ENCODE measurements at places on chromosomes 12 and 14.

DNA sequence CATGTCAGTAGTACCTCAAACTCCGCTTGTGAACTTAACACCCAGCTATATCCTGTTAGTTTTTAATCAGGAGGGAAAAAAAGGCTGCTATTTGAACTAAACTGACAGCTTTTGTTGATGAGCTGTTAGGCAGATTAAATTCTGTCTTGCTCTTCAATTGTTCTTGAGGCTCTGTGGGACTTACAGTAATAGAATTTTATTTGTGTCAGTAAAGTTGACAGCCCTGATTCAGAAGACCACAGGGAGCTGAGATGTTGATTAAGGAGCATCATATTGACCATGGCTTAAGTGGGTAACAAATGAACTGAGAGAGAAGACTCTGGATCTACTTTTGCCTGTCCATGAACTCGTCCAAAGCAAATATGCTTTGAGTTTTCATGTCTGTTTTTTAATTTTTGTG lies 622.9 kb downstream of the DIO2 start:
- no peak for DNase-seq

GRCh38 chr14:47660158-47660557 lies 15.2 kb downstream of the MDGA2 start:
- DNase-seq, result no peak

DNA sequence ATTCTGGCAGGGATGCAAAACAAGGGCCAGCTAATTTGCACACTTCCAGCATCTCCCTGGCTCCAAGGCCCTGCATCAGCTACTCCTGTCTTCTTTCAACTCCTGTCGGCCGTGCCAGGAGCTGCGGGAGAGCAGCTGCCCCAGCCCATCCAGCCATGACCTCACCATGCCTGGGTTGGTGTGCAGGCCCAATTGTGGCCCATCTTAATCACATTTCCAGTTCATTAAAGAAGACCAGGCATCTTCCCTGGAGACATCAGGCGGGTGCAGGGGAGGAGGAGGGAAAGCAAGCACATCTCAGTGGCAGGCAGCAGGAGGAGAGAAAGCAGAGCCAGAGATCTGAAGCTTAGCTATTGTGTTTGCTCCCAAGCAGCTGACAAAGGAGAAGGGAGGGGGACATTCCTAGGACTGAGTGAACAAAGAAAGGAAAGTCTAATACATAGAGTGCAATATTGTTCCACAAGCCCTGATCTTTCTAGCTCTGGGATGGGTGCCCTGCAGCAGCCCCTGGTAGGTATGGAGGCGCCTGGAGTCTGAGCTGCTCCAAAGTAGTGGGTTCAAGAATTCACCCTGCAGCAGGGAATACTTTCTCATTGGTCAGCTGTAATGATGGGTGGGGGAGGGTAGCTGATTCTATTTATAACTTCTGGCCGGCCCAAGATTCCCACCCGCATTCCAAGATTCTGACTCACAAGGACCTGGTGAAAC lies 40.1 kb downstream of the VWF start:
- DNase-seq, result no peak

DNA sequence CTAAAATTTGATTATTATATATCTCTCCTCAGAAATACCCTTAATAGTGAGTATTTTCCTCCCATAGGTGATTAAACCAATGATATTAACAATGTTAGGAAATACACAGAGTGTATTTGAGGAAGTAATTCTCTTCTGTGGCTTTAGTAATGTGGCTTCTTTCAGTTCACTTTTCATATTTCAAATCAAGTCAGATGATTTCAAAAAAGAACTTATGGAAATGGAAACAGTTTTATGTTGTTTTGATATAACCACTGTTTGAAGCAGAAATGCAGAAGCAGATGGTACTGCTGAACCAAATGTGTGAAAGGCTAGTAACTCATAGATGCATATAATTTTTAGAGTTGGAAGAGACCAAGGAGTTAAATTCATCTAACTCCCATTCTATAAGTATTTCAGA lies 1.9 kb upstream of the GPR33 start:
- no peak for DNase-seq

DNA sequence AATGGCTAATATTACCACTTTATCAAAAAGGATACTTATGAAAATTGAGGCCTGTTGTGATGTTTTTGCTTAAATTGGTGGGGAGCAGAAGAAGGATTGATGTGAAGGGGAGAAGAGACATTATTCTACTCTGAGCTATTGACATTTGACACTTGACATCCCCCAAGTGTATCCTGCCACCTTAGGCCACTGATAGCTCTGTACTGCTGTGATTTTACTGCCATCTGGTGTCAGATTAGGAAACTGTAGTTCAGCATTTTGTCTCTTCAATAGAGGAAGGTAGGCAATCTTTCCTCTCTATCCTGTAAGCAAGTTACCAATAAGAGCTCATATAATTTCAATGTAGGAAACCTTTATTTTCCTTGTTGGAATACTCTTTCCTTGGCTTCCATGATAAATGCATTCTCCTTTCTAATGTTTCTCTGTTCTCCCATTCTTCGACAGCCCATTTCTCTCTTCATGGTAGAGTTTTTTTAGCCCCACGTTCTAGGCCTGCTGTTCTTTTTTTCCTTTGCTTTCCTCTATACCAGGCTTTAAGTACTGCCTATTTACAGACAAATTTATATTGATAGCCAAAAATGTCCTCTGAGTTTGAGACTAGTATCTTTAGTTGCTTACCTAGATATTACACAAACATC lies 46.3 kb downstream of the PPHLN1 start:
- no peak for DNase-seq

DNA sequence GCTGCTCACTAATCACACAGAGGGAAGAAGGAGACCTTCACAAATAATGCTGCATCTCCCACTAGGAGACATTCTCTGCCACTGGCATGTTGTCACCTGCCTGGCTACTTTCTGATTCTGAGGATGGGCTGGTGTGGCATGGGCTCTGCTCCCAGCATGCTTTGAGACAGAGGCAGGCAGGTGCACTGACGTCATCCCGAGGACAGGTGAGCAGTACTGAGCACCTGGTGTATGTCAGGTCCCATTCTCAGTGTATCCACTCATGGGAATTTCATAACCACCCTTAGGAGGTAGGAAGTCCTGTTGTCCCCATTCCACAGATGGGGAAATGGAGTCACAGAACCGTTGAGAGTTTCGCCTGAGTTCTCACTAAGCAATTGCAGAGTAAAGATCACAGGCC lies 597.9 kb downstream of the VRK1 start:
- DNase-seq, result no peak

DNA sequence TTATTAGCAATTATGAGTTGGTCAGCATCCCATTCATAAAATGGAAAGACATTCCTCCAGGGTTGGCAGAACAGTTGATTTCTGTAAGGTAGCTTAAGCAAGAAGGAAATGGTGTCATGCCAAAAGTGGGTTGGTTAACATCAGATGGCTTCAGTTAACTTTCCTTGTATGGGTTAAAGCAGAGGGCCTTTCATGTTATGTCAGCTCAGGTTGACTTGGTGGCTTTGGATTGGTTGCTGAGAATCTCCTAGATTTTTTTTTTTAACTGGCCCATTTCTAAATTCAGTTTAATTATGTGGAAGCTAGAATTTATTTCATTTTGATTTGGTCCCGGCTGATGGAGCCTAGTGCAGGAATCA lies 87.8 kb downstream of the BBS10 start:
- DNase-seq, result no peak

GRCh38 chr14:58193542-58193941 lies 6.4 kb upstream of the ACTR10 start:
- DNase-seq, result no peak

GRCh38 chr14:65594882-65595237 lies 182.3 kb downstream of the FUT8 start:
- no peak for DNase-seq
